Muscle of leg (tissue), 16 donors: ENCODE measurements at places on chromosomes 7 and 10.

GRCh38 chr7:32779167-32779566 lies 112.4 kb downstream of the KBTBD2 start:
- no peak overlapping the region for H3K4me3 ChIP-seq
- H3K27me3 ChIP-seq, result no peaks in the 10 kb centered on the region

- H3K4me1 ChIP-seq, result no peaks in the 10 kb centered on the region
- no peak overlapping the region for H3K4me3 ChIP-seq
- H3K27me3 ChIP-seq, result no peaks in the 10 kb centered on the region
- DNase-seq, result peak; percentile 68
- no peaks in the 10 kb centered on the region for H3K36me3 ChIP-seq
- no peak overlapping the region for H3K27ac ChIP-seq
Observed at GRCh38 chr10:93147281-93147680, 73.6 kb downstream of the CYP26A1 start.

DNA sequence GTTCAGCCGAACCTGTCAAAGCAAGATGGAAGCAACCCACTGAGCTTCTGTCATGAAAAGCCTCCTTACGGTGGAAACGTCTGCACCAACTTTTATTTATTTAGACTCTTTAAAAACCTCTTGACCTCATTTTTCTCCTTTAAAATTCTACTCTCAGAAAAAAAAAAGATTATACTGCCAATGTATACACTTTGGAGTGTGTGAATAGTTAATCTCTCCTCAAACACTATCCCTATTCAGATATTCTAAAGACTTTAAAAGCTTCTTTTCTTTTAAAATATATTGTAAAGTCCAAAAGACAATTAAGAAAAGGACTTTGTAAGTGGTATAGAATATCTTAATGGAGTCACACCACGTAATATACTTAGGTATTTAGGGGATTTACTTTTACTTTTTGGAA lies 335.2 kb upstream of the SEMA3D start:
- no peaks in the 10 kb centered on the region for H3K36me3 ChIP-seq
- no peaks in the 10 kb centered on the region for H3K4me1 ChIP-seq
- H3K27me3 ChIP-seq, result no peaks in the 10 kb centered on the region
- no peak for DNase-seq

DNA sequence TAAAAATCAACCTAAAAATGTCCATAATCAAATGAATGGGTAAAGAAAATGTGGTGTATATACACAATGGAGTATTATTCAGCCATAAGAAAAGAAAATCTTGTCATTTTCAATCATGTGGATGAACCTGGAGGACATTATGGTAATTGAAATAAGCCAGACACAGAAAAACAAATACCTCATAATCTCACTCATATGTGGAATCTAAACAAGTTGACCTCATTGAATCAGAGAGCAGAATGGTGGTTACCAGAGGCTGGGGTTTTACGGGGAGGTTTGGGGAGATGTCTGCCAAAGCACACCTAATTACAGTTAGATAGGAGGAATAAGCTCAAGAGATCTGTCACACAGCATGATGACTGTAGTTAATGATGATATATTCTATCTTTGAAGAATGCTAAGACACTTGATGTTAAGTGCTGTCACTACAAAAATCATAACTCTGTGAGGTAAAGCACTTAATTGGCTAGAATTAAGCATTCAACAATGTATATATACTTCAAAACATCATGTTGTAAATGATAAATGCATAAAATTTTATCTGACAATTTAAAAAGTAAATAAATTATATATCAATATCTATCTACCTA lies 39.1 kb upstream of the TNPO3 start:
- H3K36me3 ChIP-seq, result no peaks in the 10 kb centered on the region
- peaks cover 6% of the 10 kb centered on the region for H3K27me3 ChIP-seq
- H3K4me3 ChIP-seq, result no peak overlapping the region
- H3K27ac ChIP-seq, result no peak overlapping the region
- DNase-seq, result no peak

DNA sequence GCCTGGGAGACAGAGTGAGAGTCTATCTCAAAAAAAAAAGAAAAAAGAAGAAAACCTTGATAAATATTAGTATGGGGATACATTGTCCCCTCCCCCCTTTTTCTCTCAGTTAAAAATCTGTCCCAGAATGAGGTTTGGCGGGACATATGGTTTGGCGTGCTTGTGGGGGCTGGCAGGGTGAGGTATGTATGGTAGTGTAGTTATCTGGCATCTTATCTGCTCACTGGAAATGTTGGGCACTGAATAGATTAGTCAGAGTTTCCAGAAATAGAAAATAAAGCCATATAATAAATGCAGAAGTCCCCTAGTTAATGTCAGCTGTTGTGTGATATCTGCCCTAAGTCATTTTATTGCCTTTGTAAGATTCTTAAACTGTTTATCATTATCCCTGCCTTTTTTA lies 397.5 kb upstream of the GALNT17 start:
- H3K27me3 ChIP-seq, result no peaks in the 10 kb centered on the region
- H3K4me3 ChIP-seq, result no peak overlapping the region
- H3K4me1 ChIP-seq, result peaks cover 5% of the 10 kb centered on the region

- no peak overlapping the region for H3K27ac ChIP-seq
- no peak overlapping the region for H3K4me3 ChIP-seq
- no peaks in the 10 kb centered on the region for H3K36me3 ChIP-seq
- H3K27me3 ChIP-seq, result peaks cover 2% of the 10 kb centered on the region
- no peak for DNase-seq
Observed at GRCh38 chr7:7529328-7529727, 6.3 kb downstream of the COL28A1 start.

DNA sequence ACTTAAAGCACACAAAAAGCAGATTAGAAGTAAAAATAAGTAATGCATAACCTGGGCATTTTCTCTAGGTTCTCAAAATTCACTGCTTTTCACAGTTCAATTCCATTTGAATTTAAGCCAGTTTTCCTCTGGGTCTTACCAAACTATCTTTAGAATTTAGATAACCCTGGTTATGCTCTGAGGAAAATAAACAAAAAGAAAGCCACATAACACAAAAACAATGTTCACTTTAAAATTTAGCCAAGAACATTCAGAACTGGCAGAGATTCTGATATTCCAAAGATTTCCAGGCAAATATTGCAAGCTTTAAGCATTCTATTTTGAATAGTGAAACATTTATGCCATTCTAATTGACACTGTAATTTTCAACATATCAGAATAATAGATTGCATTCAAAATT lies 50.7 kb upstream of the PRKG1 start:
- H3K27ac ChIP-seq, result no peak overlapping the region
- no peaks in the 10 kb centered on the region for H3K4me1 ChIP-seq
- no peak overlapping the region for H3K4me3 ChIP-seq
- peak; percentile 52 for DNase-seq

DNA sequence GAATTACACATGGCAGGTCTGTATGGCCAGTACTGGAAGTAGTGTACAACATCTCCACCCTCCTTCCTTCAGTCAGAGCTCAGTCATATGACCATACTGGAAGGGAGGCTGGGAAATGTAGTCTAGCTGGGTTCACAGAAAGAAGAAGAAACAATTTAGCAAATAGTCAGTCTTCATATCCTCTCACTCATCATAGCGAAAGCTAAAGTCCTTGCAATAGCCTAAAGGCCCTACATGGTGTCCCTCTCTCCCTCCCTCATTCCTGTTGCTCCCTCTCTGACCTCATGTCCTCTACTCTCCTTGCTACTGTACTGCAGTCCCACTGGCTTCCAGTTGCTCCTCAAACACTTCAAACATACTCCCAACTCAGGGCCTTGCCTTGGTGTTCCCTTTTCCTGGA lies 4.3 kb upstream of the CALU start:
- H3K27ac ChIP-seq, result no peak overlapping the region
- peaks cover 12% of the 10 kb centered on the region for H3K4me1 ChIP-seq
- H3K27me3 ChIP-seq, result peaks cover 4% of the 10 kb centered on the region
- DNase-seq, result no peak

GRCh38 chr10:113042868-113043267 lies 92.8 kb downstream of the TCF7L2 start:
- H3K36me3 ChIP-seq, result peaks cover 27% of the 10 kb centered on the region
- H3K27me3 ChIP-seq, result no peaks in the 10 kb centered on the region
- no peak for DNase-seq
- peaks cover 9% of the 10 kb centered on the region for H3K4me1 ChIP-seq
- H3K4me3 ChIP-seq, result no peak overlapping the region
- no peak overlapping the region for H3K27ac ChIP-seq

- DNase-seq, result no peak
- H3K36me3 ChIP-seq, result no peaks in the 10 kb centered on the region
- no peaks in the 10 kb centered on the region for H3K4me1 ChIP-seq
- H3K27me3 ChIP-seq, result no peaks in the 10 kb centered on the region
Observed at GRCh38 chr7:12258074-12258473, 47.0 kb downstream of the TMEM106B start.
